ENCODE measurements at places on chromosomes 4 and X.

- no peak for DNase-seq
Measured at GRCh38 chrX:57227691-57228090, 58.8 kb upstream of the FAAH2 start.

DNA sequence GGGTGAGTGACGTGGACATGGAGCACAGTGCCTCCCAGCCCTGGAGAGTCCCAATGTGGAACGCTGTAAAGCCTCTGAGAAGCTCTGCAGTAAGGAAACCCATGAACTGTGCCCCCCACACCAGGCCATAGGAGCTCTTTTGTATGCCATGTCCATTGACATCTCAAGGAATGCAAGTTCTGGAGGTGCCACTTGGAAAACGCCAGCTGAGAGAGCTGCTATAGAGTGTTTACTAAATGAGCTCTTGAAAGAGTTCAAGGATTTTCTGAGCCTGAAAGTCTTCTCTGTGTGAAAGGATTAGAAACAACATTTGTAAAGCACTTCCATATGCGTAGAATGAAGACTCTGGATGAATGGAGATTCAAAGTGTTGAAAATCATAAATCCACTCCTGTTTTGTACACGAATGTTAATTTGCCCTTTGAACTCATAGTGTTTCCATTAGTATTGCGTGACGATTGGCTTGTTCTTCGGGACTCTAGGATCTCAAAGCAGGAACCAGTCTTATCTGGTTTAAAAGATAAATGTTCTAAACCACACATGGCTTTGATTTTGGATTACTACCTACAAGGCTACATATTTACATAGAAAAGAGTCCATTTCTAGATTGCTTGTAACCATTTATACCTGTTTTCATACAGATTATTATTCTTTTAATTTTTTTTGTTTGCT lies 41.8 kb upstream of the STOX2 start:
- DNase-seq = no peak

DNA sequence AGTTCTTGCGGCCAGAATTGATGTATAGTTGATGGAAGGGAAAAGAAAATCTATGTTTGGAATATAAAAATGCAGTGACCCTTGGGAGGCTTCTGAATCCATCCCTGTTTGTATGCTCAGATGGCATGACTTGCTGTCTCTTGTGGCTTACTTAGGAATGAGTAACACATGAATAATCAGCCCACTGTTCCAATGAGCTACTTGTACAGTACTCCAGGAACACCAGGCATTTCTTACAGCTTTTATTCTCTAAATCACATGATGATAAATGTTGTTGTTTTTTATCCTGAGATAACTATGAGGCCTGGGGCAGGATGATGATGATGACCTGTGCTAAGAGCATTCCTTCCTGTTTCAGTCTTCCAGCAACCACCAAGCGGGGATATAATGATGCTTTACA lies 18.9 kb downstream of the TMPRSS11E start:
- DNase-seq = no peak

DNA sequence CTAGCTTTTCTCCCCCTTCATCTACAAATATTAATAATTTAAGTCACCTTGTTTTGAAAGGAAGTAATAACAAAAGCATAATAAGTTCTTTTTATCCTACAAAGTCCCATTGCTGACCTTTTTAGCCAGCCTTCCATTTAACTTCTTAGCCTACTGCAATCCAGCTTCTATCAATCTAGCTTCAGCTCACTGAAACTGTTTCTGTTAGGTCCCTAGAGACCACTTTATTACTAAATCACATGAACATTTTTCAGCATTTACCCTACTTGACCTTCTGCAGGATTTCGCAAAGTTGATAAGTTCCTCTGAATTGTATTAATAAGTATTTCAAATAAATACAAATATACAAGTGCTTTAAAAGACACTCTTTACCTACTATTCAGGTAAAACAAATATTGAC lies 186.5 kb downstream of the ANTXR2 start:
- DNase-seq = no peak

- no peak for DNase-seq
Measured at GRCh38 chr4:6955261-6955911, 45.8 kb downstream of the TBC1D14 start.

DNA sequence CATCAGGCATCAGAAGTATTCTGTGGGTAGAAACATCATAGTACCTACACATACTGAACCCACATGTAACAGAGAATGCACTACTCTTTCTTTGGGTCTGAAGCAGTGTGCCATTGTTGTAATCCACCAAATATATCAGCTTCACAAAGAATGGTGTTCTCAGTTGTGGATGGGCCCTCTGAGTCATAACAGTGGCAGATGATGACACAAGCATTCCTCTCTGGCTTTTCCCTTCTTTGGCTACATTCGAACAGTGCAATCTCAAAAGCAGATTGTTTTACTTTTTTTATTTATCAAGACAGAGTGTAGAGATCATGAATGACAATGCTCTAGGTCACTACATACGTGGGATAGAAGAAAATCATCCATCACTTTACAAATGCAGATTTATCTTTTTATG lies 247.2 kb upstream of the EPHA5 start:
- no peak for DNase-seq

- no peak for DNase-seq
Measured at GRCh38 chrX:72094894-72095293, 36.8 kb downstream of the RTL5 start.

DNA sequence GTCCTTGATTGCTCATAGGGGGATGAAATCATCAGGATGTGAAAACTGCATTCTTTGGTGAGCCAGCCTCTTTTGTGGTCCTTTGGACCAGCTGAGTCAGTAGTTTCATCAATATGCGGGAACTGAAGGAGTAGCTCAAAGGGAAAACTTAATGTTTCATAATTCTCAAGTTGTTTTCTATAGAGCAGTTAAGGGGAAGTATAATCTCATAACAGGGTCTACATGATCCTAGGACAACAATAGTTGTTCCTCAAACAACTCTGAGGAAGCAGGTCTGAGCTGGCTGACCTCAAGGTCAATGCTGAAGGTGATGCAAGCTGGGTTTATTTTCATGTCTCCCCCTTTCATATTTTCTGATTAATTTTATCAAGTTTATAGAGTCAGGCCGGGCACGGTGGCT lies 36.1 kb upstream of the IRF2 start:
- no peak for DNase-seq

GRCh38 chr4:112130906-112131305 lies 14.3 kb upstream of the FAM241A start:
- DNase-seq = peak; percentile 27

- DNase-seq = no peak
Measured at GRCh38 chrX:131139072-131139471, 80.9 kb downstream of the ARHGAP36 start.

GRCh38 chrX:51395480-51395809 lies 62.8 kb downstream of the NUDT10 start:
- DNase-seq = no peak

GRCh38 chr4:152935631-152936445 lies at the start of gene FHDC1:
Gene FHDC1, plus strand, starts transcription at chr4:152936323. Its CDS starts 6,735 bp downstream, at chr4:152943058.
- no peak for DNase-seq

DNA sequence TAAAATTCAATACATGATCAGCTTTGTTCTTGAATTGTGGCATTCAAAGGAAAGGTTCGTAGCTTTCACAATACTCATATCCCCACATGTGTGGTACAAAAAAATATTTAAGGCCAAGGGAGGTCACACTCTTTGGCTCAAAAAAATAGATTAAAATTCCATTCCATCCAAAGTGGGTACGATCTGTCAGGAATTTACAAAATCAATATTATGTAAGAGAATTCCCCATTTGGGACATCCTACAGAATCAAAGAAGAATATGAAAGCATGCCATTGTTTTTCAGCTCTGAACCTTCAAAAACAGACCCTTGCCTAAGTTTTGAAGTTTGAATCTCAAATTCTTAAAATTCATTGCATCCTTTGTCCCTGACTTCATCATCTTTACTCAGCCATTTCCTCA lies 85.8 kb downstream of the MID1 start:
- DNase-seq = no peak

DNA sequence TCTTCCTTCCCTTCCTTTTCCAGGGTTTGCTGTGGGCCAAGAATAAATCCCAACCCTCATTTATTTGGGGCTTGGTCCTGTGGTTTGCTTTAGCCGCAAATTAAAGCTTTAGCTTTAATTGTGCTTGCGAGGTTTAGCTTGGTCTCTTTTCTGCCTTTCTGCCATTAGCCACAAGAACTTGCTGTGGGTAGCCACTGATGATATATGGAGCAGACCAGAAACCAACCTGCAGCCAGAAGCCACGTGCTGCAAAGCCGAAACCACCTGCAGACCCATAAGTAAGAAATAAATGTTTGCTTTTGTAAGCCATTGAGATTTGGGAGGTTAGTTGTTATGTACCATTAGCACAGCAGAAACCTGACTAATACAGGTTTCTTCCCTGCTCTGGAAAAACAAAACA lies 89.8 kb upstream of the S100G start:
- no peak for DNase-seq

DNA sequence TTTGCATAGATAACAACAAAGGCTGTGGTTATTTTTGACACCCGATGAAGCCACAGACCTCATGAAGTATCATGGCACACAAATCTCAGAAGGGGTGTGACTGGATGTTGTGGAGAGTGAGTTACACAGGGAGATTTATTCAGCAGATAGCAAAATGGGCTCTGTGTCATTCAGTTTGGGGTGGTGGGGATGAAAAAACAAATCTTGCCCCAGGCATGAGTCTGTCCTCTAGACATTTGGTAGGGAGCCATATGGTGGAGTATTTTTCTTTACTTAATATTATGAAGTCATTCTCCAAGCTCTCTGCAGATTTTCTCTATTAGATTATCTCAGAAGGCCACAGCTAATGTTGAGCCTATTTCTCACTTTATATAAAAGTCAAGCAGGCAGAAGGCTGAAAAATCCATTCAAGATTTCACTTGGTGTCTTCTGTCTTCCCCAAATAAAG lies 277.1 kb upstream of the TENM3 start:
- DNase-seq = no peak

DNA sequence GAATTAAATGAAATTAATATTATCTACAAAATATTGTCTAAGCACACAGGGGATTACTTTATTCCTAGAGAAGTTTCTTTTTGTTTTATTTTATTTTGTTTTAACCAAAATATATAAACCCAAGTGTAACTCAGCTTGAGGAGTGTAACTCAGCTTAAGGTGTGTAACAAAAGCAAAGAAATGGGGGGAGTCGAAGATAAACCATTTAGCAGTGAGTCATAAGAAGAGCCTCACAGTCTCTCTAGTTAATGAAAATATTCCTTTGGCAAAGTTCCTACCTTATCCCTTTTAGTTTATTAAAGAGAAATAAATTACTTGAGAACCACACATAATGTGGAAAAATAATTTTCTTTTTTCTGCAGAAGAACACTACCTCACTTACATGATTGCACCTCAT lies 261.8 kb downstream of the KCTD8 start:
- DNase-seq = no peak

- no peak for DNase-seq
Measured at GRCh38 chr4:87545052-87545451, 15.9 kb upstream of the SPARCL1 start.

DNA sequence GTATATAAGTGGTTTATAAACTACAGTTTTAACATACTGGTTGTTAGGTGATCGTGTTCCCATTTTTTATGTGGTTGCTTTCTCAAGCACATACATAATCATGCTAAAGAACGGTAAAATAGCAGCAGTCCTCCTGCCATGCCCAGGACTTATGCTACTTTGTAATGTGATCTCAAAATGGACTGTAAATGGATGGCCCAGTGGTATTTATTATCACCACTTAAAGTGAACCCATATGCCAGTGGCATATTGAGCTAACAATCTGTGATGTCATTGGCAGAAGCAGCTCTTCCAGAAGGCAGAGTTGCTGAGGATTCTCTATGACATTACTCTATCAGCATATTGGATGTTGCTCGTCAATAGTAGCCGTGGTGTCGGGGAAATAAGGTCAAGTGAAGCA lies 28.6 kb downstream of the ANK2 start:
- DNase-seq = no peak

DNA sequence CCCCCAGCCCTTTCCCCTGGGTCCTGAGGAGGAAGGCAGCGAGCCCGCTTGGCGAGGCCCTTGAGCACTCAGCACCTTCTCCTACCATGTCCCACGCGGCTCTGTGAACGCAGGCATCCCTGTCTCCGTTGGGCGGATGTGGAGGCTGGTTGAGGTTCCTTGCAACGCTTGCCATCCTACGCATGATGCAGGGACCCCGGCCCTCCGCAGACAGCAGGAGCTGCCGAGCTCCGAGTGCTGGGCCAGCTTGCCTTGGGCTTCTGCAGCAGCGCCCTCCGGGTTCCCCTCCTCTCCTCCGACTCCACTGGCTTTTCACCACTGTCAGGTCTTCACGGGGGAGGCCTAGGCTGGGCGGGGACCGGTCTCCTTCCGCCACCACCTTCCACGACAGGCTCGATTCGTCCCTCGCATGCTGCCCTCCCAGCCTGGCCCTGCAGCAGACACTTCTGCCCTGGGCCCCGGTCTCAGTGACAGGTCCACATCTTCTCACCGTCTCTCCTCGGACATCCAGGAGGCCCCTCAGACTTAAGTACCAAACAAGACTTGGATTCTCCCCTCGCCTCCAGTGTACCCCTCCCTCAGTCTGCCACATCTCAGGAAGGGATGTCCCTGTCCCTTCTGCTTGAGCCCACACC lies 67.6 kb upstream of the HGFAC start:
- DNase-seq = no peak

GRCh38 chr4:126182786-126183185 lies 868.0 kb downstream of the FAT4 start:
- no peak for DNase-seq

DNA sequence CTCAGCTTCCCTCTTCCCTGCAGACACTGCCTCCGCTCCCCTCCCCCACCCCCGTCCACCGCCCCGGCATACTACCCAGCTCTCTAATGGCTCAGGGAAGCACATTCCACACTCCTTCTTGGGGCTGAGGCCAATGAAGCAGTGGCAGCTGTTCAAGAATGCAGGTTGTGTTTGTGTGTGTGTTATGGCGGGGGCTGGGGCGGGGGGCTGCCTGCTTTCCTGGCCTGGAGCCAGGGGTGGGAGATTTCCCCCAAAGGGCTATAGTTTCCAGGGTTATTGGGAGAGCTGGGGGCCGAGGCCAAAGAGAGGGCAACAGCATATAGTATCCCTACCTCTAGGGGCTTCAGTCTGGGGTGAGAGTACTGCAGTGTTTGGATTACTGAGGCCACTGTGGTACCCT lies 149.4 kb downstream of the EFNB1 start:
- no peak for DNase-seq

DNA sequence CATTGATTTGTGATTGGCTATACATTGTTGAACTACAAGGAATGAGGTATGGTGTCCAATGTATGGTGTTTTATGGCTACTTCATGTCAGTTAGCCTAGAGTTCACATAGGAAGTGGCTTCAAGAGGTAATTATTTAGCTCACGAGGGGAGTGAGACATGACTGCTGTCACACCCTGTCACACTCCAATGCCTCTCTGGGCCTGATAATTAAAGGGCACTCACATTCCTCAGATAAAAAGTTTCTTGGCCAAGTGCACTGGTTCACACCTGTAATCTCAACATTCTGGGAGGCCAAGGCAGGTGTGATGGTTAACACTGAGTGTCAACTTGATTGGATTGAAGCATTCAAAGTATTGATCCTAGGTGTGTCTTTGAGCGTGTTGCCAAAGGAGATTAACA lies 65.0 kb upstream of the DDX60 start:
- DNase-seq = no peak

DNA sequence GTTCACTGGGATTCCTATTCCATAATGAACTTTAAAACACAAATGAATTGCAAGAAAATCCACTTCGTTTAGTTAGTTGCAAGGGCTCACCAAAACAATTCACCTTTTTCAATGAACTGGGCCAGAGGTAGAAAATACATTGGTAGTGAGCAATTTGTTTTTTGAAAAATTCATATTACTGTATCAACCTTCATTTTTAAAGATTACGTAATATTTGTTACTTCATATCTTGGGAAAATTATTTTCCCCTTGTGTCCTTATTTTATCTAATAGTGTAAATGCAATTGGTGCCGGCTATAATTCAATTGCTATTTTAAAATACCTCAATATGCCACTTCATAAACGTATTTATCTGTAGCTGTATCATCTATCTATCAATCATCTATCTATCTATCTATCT lies 41.5 kb downstream of the MFAP3L start:
- DNase-seq = no peak

Measured in A673 (cell line).